ENCODE measurements at places on chromosomes 6 and 20.

- DNase-seq = no peak
Measured at GRCh38 chr6:31202259-31203166, 32.0 kb upstream of the POU5F1 start.

- DNase-seq = no peak
Measured at GRCh38 chr6:42627044-42627443, 63.2 kb downstream of the UBR2 start.

GRCh38 chr6:140264431-140264830 is 890.0 kb upstream of the CITED2 start:
- DNase-seq = no peak

- no peak for DNase-seq
Measured at GRCh38 chr6:68677058-68677457, 42.0 kb downstream of the ADGRB3 start.

DNA sequence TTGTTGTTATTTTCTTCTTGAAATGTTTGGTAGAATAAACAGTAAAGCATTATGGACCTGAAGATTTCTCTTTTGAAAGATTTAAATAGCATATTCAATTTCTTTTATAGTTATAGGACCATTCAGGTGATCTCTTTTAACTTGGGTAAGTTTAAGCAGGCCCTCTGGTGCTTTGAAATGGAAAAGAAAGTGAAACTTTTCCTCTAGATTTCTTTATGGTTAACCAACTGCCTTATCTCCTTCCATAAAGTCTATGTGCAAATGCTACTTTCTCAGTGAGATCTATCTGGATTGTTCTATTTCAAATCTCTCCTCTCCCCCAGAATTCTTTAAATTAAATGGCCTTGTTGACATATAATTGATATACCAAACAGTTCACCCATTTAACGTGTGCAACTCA is 54.0 kb downstream of the PHACTR2 start:
- DNase-seq = no peak

GRCh38 chr6:74087899-74088298 is 391.9 kb downstream of the CD109 start:
- DNase-seq = no peak

DNA sequence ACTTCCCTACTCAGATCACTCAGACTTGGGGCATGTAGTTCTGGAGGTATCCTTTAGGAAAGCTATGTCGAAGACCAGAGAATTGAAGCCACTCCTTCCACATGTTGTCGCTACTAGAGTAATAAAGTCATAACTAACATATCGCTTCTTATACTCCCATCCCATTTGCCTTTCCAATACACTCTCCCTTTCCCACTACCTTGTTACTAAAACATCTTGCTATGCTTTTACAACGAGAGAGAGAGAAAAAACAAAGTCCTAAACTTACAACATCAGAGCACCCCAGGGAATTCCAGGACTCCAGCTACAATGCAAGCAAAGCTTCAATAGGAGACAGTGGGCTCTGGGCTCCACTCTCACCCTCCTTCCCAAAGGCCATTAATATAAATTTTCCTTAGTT is 5.1 kb upstream of the LAMP5 start:
- no peak for DNase-seq

- no peak for DNase-seq
Measured at GRCh38 chr6:31630177-31630934, 9.8 kb downstream of the PRRC2A start.

GRCh38 chr6:76214546-76214945 is 142.1 kb upstream of the IMPG1 start:
- no peak for DNase-seq

DNA sequence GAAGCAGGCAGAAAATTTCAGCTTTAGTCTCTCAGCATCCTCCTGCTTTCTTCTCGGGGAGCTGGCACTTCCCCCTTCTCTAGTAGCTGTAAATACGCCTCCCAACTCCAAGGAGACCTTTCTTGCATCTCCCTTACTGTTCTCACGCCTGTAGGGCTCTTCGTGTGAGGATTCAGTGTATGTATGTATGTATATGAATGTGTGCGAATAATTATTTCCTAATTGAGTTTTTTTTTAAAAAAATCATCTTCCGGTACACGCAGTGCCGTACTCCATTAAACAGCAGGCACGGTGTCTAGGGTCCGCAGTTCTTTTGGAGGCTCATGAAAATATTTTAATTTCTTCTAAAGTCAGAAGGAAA is 85.4 kb downstream of the HFE start:
- peak; percentile 82 for DNase-seq

GRCh38 chr20:60453388-60454246 is 495.4 kb downstream of the CDH26 start:
- DNase-seq = no peak

DNA sequence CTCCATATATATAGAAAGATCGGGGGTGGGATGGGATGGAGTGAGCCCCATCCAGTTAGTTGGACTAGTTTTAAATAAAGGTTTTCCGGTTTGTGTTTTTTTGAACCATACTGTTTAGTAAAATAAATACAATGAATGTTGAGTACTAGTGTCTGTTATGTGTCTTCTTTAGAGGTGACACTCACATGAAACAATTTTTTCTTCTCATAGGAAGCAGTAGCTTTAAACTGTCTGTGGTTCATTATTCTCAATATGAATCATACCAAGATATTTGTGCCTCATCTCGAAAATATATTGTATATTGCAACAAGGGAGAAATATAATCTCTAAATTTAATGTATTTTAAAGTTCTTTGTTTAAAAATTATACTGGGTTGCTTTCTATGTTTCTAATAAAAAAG is 33.4 kb downstream of the HSF2 start:
- no peak for DNase-seq

DNA sequence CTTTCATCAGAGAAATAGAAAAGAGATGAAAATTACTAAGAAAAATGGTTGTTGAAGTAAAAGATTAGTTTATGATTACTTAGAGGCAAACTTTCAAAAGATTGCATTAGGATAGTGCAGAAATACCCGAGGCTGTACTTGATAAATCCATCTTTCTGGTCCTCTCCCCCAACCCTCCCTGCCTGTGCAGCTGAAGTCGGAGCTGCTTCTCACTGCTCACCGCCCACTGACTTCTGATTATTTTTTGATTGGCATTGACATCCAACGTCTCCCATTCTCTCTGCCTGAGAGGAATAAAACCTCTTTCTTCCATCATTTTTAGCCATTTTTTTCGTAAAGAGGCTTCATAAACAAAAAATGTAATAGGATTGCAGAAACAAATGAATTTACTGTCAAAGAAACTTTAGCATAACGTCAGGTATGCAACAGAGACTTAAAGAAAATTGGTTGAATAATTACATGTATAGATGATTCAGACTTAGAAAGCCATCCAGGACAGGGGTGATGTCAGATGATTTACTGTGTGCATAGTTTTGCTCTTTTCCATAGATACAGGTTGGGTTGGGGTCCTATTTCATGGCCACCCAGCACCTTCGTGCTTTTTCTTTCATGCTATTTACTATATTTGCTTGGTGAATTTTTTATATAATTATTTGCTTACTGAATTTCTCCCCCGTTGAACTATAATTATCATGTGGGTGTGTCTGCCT is 53.6 kb upstream of the EDN3 start:
- no peak for DNase-seq

DNA sequence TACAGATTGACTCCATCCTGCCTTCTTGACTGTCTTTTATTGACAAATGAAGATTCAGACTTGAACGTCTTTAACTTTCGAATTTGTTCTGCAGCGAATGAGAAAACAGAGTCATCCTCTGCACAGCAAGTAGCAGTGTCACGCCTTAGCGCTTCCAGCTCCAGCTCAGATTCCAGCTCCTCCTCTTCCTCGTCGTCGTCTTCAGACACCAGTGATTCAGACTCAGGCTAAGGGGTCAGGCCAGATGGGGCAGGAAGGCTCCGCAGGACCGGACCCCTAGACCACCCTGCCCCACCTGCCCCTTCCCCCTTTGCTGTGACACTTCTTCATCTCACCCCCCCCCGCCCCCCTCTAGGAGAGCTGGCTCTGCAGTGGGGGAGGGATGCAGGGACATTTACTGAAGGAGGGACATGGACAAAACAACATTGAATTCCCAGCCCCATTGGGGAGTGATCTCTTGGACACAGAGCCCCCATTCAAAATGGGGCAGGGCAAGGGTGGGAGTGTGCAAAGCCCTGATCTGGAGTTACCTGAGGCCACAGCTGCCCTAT is 12.2 kb downstream of the BRD2 start:
- DNase-seq = no peak

- no peak for DNase-seq
Measured at GRCh38 chr20:46228670-46229069, 79.6 kb downstream of the CDH22 start.

GRCh38 chr6:169328112-169328801 is 74.6 kb upstream of the THBS2 start:
- no peak for DNase-seq

- no peak for DNase-seq
Measured at GRCh38 chr6:160102399-160102798, 19.2 kb upstream of the SLC22A1 start.

DNA sequence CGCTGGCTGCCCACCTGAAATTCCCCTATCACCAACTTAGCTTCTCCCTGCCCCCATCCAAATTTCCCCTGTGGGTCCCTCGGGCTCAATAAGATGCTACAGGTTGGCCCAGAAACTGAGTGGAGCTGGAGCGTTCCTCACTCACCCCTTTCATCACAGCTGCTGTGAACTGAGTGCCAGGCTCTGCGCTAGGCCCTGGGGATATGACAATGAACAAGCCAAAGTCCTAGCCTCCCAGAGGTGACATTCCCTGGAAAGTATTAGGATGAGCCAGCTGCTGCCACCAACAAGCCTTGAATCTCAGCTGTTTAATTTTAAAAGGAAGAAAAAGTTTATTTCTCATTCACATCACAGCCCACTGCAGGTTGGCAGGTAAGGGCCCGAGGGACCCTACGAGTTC is 86.6 kb upstream of the EYA2 start:
- DNase-seq = no peak

DNA sequence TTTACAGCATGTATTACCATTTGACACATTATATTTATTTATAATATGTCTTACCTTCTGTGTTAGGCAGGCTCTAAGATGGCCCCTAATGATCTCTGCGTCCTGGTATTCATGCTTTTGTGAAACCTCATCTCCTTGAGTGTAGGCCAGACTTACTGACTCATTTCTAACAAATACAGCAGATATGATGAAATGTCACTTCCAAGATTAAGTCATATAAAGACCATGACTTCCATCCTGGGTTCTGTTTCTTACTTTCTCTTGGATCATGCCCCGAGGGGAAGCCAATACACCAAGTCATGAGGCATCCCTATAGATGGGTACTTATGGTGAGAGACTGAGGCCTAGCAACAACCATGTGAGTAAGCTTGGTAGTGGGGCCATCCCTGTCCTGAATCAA is 30.2 kb downstream of the ZHX3 start:
- no peak for DNase-seq

- DNase-seq = no peak
Measured at GRCh38 chr6:89475634-89476033, 42.7 kb downstream of the ANKRD6 start.

All from lower leg skin (tissue), 4 donors.